ENCODE measurements at places on chromosomes 2 and 18.

GRCh38 chr2:189179570-189179950, at the start of gene COL5A2:
Gene COL5A2, minus strand, starts transcription at chr2:189179761. Its CDS starts 157 bp downstream, at chr2:189179604.
- no peak for DNase-seq

- DNase-seq, result no peak
Observed at GRCh38 chr2:238743243-238744065, 104.4 kb upstream of the TWIST2 start.

GRCh38 chr2:62589691-62590356, 83.8 kb upstream of the TMEM17 start:
- DNase-seq, result no peak

DNA sequence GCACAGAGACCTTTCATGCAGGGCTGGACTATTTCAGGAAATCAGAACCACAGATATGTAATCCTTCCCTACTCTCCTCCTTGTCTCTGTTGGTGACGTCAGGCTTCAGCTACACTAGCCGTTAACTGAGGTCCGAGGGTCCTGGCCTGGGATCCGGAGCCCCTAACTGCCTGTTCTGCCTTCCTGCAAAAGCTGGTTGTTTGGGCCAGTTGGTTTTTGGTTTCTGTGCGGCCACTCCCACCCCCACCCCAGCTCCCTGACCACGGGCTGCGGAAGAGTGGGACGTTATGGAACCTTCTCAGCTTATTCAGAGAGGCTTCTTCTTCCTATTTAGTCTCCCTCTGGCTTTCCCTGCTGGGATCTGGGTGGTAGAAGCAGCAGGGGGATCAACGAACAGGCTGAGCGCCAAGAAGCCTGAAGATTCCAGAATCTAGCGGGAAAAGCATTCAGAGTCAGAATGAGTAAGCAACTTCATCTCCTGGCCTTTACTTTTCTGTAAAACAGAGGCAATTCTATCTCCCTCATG, 49.3 kb upstream of the ROCK2 start:
- DNase-seq, result no peak

DNA sequence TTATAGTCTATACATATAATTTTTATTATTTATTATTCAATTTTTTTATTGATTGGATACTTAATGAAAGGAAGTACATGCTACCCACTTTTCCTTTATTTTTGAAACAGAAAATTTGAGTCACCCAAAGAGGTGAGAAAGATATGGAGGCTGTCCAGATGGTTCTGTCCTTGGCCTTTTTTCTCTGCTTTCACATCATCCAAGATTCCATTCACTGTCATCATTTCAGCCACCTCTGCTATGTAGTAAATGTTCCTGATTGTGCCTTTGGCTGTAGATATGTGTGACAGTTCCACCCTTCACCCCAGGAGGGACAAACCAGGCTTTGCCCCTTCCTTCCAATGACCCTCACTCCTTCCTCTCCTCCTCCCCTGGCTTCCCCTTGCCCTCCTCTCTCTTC, 675.7 kb upstream of the ID2 start:
- no peak for DNase-seq

DNA sequence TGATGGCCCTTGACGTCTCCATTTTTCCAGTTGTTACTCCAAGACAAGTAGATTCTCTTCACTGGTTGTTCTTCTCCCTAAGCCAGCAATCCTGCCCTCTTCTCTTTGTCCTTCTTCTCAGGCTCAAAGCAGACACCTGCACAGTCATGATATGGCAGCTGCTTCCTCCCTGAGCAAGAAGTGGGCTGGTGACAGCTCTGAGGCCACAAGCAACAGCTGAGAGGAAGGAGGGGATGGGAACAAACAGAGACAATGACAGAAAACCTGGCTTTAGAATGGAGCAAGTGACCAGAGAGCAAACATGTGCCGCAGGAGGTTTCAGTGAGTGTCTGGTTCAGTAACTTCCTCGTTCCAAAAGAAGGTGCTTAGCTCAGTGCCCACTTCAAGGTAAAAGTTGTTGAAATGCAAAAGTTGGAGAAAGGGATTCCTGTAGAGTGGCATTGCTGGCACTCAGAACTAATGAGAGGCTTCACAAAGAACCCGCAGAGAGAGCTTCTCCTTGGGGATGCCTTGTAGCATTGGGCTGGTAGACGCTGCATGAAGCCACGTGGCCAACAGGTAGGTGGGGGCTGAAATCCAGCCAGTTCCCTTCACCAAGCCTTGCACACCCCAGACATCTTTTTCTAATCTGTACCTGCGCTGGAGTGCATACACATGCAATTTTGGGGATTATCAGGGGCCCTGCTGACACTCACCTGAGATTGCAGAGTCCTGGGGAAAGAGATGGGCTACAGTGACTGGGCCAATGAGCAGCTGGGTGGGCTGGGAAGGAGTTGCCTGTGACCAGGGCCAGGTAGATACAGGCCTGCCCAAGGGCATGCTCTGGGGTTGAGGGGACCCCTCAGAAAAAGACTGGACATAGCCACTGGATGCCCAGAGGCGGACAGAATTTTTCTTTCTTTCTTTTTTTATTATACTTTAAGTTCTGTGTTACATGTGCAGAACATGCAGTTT, 153.3 kb upstream of the RAB12 start:
- DNase-seq, result no peak

DNA sequence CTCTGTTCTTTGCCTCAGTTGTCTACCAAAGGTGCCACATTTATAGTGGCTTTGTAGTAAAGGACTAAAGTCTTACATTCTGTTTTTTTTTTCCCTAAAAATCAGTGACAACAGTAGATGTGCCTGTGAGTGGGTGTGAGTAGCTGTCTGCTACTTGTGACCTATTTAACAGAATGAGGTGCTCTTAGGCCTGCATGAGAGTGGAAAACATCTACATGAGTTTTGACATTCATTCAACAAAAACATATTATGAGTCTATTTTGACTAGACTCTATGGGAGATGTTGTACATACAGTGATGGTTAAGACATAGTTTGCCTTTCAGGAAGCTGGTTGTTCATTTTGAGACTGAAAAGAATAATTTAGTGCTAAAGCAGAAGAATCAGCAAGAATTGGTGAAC, 36.7 kb downstream of the IL1R2 start:
- no peak for DNase-seq

GRCh38 chr2:203534621-203535077, 452 bp downstream of the RAPH1 start:
- DNase-seq, result peak; percentile 39

GRCh38 chr18:76442413-76443171, 52.5 kb downstream of the ZNF516 start:
- no peak for DNase-seq

GRCh38 chr2:199433204-199433832, 24.4 kb downstream of the SATB2 start:
- no peak for DNase-seq

- DNase-seq, result no peak
Observed at GRCh38 chr2:42651057-42651456, 82.6 kb downstream of the MTA3 start.

- no peak for DNase-seq
Observed at GRCh38 chr2:225131898-225132297, 89.6 kb upstream of the DOCK10 start.

DNA sequence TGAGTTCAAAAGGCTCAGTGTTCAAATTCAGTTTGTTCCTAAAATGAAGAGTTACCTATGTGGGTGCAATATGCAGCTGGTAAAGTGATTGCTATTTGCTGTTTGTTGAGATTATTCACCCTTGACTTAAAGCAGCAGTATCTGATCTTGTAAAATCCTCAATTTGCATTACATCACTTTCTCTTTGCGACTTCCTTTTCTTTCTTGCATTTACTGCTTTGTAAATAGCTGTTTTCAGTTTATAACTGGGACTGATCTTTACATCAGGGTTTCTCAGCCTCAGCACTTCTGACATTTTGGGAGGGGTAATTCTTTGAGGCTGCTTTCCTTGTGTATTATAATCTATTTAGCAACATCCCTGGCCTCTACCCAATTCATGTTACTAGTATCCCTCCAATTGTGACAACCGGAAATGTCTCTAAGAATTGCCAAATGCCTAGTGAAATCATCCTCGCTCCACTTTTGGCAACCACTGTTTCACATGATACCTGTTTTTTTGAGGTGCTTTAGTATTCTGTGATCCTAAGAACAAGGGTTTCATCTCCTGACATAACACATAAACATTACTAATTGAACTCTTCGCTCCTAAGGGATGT, 12.1 kb upstream of the ERCC3 start:
- DNase-seq, result no peak

GRCh38 chr2:86764661-86765309, 25.9 kb downstream of the CD8A start:
- DNase-seq, result no peak

DNA sequence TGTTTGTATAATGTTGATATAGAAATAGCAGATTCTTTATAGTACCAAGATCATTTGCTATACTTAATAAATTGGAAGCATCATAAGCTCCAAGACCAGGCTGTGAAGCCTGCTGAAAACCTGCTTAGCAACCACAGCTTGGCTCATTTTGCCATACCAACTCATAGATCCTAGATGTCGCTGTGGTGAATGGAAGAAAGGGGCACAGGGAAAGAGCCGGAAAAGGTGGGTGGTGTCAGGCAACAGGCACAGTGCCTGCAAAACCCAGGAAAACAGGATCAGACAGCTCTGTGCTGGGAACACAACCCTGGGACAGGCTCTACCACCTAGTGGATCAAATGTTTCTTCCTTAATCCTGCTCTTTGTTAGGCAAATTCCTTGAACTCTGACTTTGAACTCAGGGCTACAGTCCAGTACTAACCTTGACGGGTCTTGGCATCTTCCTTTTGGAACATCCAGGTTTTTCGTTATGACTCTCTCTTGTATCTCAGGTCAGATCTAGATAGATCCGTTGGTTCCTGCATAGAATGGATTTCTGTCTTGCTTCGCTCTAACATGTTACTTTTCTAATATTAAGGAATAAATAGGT, 31.6 kb downstream of the TWSG1 start:
- peak; percentile 30 for DNase-seq

GRCh38 chr2:3633089-3633981, 24.7 kb upstream of the ALLC start:
- no peak for DNase-seq

DNA sequence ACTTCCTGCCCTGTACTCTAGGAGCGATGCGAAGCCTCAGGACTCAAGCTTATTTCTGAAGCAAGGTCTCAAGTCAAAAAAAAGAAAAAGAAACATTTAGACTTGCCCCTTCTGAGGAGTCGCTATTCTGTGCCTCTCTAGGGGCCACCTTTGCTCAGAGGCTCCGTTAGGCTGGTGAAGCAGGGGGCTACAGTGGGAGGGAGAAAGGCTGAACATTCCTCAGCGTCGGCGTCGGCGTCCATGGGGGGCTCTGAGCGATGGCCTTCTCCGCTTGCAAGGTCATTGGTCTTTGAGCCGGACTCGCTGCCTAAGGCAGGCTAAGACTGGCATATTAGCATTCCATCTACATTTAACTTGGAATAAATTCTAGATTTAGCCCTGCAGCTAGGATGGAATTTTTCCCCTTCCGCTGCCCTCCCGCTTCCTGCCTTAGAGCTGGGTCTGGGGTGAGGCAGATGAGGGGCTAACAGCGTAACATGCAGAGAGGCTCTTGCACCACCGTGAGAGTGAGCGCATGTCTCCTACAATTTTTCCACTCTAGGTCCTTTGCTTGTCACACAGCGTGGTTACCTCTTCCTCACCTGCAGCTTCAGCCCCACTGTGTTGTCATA, 53.6 kb upstream of the ATL2 start:
- no peak for DNase-seq

GRCh38 chr2:172970660-172971059, 105.0 kb upstream of the MAP3K20 start:
- no peak for DNase-seq

- DNase-seq, result no peak
Observed at GRCh38 chr18:34595690-34596089, 114.4 kb upstream of the DTNA start.

DNA sequence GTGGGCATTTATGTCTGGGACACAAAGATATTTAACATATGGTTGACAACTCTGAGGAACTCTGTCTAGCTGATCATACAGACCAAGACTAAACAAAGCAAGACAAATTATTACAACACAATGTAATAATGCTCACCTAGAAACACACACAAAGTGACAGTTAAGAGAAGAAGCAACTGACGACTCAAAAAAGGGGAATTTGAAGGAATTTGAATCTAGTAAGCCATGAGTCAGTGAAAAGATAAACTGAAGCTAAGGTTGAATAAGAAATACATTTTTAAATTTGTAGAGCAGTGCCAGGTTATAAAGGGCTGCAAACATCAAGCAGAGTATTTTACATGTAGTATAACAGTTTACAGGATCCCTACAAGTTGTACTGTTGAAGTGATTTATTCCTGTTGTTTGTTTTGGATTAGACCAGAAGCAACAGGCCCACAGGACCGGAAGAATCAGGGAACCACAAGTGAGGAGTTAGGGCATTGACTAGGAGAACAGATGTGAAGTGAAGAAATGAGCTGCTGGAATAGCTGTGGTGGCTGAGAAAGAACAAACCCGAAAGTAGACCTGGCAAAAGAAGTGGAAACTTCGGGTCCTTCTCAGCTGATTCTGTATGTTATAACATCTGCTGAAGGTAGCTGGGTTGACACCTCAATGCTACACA, 35.6 kb downstream of the IFIH1 start:
- no peak for DNase-seq

- no peak for DNase-seq
Observed at GRCh38 chr18:35422237-35422636, 45.1 kb upstream of the ZNF396 start.

DNA sequence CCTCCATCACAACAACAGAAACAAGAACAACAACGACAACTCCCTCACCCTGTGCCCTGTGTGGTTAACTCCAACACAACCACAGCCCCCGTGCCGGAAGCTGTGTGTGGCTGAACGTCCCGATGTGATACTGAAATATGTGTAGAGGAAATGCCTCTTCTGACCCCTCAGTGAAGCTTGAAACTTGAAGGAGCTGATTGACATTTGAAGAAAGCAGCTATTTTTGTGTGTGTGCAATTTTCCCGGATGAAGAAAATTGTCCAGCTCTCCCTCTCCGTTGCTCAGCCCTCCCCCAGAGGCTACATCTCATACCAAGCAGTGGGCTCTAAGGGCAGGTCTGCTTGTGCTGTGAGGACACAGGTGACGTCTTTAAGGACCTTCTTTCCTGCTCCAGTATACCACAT, 173.8 kb downstream of the ICOS start:
- no peak for DNase-seq

GRCh38 chr18:37489998-37490397, 75.6 kb downstream of the CELF4 start:
- no peak for DNase-seq

DNA sequence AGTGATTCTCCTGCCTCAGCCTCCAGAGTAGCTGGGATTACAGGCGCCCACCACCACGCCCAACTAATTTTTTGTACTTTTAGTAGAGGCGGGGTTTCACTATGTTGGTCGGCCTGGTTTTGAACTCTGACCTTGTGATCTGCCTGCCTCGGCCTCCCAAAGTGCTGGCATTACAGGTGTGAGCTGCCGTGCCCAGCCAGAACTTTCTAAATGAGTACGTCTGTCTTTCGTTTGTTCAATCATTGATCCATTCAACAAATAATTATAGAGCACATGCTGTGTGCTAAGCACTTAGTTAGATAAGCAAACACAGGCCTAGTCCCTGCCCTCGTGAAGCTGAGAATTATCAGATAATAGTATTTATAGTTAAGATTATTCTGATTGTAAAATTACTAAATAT, 56.5 kb downstream of the TTC39C start:
- DNase-seq, result no peak
